Endothelial cell (in vitro differentiated cells): ENCODE measurements at places on chromosomes 1 and 21.

- no peak for DNase-seq
Observed at GRCh38 chr1:39378377-39378776, 113.1 kb upstream of the BMP8A start.

DNA sequence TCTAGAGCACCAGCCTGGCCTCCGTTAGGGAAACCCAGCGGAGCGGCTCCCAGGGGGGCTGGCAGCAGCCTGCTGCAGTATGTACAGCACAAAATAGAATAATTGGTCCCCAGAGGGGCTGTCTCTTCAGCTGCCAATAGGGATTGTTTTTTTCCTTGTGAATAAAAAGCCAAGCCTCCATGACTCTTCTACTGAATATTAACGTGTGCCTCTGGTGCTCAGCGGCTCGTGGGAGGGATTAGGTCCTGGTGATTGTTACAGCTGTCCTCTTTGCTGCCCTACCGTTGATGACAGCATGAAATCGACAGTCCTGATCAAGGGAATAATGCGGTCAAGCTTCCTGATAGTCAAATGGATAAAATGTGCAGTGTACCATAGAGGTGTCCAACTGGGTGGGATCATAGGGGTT is 190.7 kb upstream of the RUNX1 start:
- DNase-seq = no peak

GRCh38 chr1:44821240-44821715 is 13.0 kb downstream of the BTBD19 start:
- no peak for DNase-seq

- DNase-seq = no peak
Observed at GRCh38 chr1:24315391-24315790, 3.8 kb upstream of the GRHL3 start.

DNA sequence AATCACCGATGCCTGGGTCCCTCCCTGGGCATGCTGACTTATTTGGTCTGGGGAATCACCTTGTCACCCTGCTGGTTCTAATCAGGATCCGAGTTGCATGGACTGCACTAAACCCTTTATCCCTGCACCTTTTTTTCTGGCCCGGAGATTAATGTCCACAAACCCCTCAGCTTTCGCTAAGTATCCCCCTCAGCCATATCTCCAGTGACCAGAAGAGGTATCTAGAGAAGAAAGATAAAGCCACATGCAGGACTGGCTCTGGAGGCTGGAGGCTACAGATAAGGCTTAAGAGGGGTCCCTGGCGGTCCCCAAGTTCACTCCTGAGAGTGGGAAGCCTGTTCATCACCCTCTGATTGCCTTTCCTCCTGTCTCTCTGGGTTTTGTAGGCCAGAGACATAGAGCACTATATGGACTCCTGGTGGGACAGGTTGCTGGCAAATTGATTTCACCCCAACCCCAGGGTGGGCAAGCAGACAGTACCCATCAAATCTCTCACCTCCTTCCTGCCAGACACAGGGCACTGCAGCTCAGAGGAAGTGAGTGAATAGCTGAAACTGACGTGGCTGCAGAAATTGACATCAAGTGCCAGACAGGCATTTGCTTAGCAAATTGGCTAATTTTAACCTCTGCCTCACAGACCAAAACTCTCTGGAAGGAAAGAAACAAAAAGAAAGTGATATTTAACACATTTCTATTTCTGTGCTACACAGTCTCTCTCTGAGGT is 38.8 kb downstream of the HMGB4 start:
- no peak for DNase-seq

GRCh38 chr1:179141592-179142251 is 59.9 kb downstream of the TOR3A start:
- no peak for DNase-seq

DNA sequence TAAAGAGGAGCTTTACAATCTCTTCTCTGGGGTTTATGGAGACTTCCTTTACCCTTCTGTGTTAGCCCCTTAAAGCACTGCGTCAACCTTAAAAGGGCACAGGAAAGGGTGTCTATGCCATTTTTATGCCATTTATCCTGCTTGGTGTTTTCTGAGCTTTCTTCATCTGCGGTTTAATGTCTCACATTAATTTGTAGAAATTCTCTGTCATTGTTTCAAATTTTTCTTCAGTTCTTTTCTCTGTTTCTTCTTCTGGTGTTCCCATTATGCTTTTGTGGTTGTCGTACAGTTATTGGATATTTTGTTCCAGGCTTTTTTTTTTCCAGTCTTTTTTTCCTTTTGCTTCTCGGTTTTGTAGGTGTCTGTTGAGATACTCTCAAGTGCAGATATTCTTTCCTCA is 107.9 kb downstream of the OSBPL9 start:
- DNase-seq = no peak

- peak; percentile 62 for DNase-seq
Observed at GRCh38 chr1:226912587-226913176, 27.4 kb upstream of the COQ8A start.
